ENCODE measurements at places on chromosomes 7 and 10.

DNA sequence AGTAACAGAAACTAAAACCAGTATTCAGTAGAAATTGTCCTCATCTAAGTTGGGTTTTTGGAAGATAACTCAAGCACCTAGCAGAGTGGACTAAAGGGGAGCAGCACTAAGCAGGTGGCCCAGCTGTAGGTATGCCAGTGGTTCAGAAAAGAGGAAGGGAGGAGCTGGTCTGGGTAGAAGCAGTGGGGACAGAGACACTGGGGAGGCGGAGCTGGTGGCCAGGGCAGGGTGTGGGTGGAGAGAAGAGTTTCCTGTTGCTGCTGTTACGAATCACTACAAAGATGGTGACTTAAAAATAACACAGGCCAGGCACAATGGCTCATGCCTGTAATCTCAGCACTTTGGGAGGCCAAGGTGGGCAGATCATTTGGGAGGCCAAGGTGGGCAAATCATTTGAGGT is 136.2 kb downstream of the WDR11 start:
- DNase-seq: no peak

DNA sequence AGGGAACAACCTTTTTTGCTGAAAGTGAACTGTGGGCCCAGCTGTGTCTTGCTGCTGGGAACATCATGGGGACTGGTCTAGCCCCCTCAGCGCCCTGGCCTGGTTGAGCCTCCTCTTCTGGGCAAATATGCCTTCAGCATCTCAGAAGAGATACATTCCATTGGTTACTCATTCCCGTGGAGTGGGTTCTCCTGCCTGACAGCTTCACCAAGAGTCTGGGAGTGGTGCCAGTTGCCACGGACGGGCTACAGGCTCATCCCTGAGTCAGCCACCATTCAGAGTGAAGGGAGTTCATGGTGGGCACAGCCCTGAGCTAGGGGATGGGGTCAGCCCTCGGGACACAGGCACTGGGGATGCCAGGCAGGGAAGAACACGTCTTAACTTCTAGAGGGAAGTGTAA is 81.9 kb downstream of the RAMP3 start:
- no peak for DNase-seq

- no peak for DNase-seq
Observed at GRCh38 chr7:91228327-91228726, 35.9 kb upstream of the FZD1 start.

DNA sequence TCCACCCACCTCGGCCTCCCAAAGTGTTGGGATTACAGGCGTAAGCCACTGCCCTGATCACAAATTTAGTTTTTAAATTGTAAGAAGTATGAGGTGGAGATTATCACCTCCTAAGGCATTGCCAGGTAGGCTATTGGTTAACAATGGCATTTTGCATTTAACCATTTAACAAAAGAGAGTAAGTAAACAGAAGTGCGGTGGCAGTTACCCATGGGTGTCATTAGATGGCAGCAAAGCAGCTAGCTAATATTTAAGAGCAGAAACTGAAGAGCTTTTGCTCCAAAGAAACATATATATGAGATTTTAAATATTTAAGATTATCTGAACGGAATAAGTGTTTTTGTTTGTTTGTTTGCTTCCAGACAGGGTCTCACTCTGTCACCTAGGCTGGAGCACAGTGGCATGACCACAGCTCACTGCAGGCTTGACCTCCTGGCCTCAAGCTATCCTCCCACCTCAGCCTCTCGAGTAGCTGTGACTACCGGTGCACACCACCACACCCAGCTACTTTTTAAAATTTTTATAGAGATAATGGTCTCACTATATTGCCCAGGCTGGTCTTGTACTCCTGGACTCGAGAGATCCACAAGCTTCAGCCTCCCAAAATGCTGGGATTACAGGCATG is 325.5 kb upstream of the C7orf33 start:
- DNase-seq: no peak

DNA sequence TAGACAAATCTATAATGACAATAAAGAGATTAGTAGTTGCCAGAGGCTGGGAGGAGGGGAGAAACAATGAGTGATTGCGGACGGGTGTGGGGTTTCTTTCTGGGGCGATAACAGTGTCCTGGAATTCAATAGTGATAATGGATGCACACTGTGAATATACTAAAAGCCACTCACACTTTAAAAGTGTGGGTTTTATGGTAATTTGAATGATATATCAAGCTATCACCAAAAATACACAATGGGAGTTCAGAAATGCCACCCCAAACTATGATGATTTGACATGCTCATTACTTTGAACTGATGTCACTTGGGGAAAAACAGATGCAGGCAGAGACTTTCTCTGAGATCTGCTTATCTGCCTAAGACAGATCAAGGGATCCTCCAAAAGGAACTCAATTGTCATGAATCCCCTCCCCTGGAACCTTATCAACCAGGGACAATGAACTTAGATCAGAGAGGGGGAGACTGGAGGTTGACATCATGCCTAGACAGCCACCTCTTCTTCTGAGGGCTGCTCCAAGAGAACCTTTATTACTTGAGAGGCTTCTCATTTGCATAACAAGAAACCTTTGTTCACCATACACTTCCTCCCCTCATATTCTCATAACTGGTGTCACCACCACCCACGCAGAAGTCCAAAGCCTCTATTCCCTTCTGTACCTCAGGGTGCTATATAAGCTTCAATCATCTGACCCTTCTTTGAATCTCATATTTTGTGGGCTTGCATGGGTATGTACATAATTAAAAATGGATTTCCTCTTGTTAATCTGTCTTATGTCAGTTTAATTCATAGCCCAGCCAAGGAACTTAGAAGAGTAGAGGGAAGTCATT is 14.8 kb upstream of the ZC3HAV1 start:
- no peak for DNase-seq

- DNase-seq: no peak
Observed at GRCh38 chr10:78706256-78706655, 362.5 kb upstream of the ZMIZ1 start.

- DNase-seq: peak; percentile 29
Observed at GRCh38 chr7:3461923-3462322, 160.9 kb downstream of the SDK1 start.

DNA sequence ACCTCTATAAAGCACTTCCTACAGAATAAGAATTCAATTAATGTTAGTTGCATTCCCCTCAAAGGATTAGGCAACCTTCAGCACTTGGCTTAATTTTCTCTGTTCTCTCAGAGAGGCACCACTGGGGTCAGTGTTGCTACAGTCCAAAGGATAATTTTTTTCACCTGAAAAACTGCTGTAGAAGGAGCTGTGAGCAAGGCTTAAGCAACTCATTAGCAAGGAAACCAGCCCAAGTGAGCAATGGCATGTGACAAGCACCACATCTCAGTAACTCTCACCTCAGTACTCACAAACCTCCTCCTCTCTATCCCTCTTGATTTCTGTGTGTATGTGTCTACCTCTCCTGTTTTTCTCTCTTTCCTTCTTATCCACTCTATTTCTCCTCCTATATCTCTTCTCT is 55.9 kb downstream of the DGKI start:
- no peak for DNase-seq

DNA sequence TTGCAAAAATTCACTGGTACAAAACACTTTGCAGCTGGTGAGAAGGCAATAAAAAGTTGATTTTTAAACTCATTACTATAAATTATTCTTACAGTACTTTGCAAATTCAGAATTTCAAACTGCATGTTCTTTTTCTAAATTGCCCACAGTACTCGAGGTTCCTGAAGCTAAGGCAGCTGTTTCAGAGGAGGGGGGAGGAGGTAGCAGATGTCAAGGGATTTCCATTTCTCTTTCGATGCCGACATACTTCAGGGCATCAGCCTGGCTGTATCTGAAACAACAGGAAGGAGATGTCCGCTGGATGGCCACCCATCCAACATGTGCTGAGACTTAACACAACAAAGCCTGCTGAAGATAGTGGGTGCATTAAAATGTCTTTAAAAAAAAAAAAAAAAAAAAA is 76.7 kb downstream of the EZH2 start:
- no peak for DNase-seq

- DNase-seq: no peak
Observed at GRCh38 chr10:132880128-132880981, 62.0 kb downstream of the CFAP46 start.

DNA sequence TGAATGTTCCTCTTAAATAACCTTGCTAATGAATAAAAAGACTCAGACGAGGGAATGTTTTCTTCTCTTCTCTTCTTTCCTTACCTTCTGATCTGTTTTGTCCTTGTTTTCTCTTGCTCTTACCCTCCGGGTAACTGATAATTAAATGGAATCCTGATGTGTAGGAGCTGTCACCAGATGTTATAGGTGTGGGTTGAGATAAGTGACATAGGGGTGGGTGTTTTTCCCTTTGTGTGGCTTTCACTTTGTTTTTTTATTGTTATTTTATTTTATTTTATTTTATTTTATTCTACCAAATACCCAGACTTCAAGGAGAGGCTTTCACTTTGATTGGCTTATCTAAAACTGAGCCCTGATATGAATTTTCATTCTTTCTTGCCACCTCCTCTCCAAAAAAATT is 25.5 kb downstream of the ANLN start:
- DNase-seq: no peak

DNA sequence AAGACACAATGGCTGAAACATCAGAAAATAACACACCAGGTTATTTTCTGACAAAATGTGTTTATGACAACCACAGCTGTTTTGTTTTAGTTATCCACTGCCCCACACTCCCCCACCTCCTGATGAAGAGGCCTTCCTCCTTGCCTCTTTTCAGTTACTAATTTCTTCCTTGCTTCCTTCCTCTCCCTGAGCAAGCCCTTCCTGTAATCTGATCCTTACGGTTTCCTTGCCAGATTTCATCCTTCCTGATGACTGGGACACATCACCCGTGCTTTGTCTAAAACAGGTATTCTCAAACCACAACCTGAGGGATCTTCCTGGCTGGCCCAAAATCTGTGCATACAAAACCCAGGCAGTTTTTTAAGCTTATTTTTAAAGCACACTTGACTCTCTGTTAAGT is 39.4 kb downstream of the CHST15 start:
- DNase-seq: no peak
